ENCODE measurements at places on chromosomes 5 and 9.

DNA sequence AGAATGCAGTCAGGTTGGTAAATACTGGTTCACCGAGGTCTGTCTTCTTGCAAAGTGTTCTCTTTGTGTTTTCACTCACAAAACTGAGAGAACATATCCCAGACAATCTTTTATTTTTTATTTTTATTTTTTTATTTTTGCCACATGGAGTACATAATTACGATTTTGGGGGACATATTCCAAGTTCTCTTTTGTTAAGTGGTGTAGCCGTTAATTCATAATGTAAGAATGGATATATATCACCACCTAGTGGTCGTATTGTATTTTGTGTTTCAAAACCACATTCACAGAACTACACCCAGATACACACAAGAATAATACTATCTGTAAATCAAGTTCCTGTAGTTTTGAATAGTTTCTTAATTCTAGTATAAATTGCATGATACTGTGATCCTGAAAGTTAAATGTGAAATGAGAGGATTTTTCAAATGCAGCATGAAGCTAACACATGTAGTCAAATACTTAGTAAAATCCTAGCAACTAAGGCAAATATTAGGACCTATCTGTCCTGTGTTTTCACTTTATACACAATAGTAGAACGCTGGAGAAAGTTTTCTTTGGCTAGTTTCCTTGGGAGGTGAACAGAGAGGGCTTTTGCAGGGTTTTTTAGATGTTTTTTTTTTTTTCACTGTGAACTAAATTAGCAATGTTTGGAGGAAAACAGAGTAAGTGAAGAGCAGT, 92.7 kb downstream of the VCAN start:
- no peaks in the 10 kb centered on the region for H3K36me3 ChIP-seq
- no peak for DNase-seq
- no peaks in the 10 kb centered on the region for H3K4me1 ChIP-seq
- no peak overlapping the region for H3K4me3 ChIP-seq
- H3K27me3 ChIP-seq, result no peaks in the 10 kb centered on the region
- H3K27ac ChIP-seq, result peak overlapping the region; percentile 40

GRCh38 chr9:89844535-89844934, 239.7 kb downstream of the GADD45G start:
- H3K27ac ChIP-seq, result no peak overlapping the region
- H3K4me1 ChIP-seq, result no peaks in the 10 kb centered on the region
- no peaks in the 10 kb centered on the region for H3K27me3 ChIP-seq
- DNase-seq, result no peak
- H3K36me3 ChIP-seq, result no peaks in the 10 kb centered on the region

DNA sequence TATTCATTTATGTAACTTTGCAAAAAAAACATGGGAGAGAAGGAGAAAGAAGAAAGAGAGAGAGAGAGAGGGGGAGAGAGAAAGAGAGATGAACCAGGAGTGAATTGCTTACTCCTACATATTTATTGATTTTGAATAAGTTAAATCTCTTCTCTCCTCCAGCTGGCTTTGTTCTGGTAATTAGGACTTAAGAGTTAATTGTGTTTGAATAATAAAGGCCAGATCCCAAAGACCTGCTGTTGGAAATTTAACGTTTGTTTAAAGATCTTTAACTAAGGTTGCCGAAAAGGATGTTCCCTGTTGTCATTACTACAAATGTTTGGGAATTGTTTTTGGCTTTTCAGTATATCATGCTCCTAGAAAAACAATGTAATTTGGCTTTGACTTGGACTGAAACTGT, 473.0 kb downstream of the TUSC1 start:
- H3K4me3 ChIP-seq, result no peak overlapping the region
- no peak overlapping the region for H3K27ac ChIP-seq
- no peak for DNase-seq
- no peaks in the 10 kb centered on the region for H3K36me3 ChIP-seq
- no peaks in the 10 kb centered on the region for H3K27me3 ChIP-seq

GRCh38 chr5:155416765-155417164, 403.2 kb downstream of the KIF4B start:
- no peaks in the 10 kb centered on the region for H3K4me1 ChIP-seq
- no peak for DNase-seq
- H3K4me3 ChIP-seq, result no peak overlapping the region

- H3K27ac ChIP-seq, result no peak overlapping the region
- H3K4me3 ChIP-seq, result no peak overlapping the region
- H3K36me3 ChIP-seq, result no peaks in the 10 kb centered on the region
- H3K4me1 ChIP-seq, result no peaks in the 10 kb centered on the region
- no peak for DNase-seq
Measured at GRCh38 chr5:77906806-77907205, 130.7 kb upstream of the TBCA start.

- peak; percentile 75 for DNase-seq
- H3K36me3 ChIP-seq, result no peaks in the 10 kb centered on the region
- H3K4me3 ChIP-seq, result peak overlapping the region; percentile 58
- H3K4me1 ChIP-seq, result peaks cover 34% of the 10 kb centered on the region
Measured at GRCh38 chr9:99822109-99822805, 572 bp downstream of the NR4A3 start.
